ENCODE measurements at places on chromosomes 11 and 22.

- DNase-seq: peak; percentile 78
These were observed 999 bp downstream of the TSKU start for GRCh38 chr11:76783896-76784813.

- no peak for DNase-seq
These were observed 35.1 kb upstream of the LRRC10B start for GRCh38 chr11:61473370-61474012.

DNA sequence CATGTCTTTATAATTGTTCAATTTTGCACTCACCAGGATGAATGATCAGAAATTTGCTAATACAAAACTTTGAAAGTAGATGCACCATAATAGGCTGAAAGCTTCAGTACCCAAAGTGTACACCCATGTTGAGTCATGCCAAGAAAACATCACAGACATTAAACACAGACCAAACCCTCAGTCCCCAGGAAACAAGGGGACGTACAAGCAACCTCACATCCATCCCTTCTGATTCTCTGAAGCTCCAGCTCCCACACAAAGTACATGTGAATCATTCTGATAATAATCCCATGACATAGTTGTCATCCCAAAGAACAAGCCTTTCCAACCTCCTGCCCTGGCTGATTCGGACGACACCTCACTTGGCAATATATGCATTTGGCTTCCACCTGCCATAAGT lies 183.8 kb downstream of the SNX19 start:
- no peak for DNase-seq

DNA sequence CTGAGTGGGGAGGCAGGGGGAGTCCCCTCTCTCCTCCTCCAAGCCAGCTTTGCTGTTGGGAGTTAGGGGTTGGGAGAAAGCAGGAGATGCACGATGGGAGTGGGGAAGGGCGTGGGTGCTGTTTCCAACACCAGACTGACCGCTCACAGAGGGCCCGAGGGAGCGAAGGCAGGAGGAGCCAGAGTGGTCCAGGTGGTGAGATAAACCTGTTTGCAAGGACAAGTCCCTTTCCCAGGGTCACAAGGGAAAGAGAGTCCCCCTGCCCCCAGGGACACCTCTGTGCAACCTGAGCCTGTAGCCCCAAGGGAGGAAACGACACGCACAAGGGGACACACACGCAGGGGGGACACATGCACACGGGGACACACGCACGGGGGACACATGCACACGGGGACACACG lies 42.2 kb downstream of the WNT11 start:
- DNase-seq: no peak

DNA sequence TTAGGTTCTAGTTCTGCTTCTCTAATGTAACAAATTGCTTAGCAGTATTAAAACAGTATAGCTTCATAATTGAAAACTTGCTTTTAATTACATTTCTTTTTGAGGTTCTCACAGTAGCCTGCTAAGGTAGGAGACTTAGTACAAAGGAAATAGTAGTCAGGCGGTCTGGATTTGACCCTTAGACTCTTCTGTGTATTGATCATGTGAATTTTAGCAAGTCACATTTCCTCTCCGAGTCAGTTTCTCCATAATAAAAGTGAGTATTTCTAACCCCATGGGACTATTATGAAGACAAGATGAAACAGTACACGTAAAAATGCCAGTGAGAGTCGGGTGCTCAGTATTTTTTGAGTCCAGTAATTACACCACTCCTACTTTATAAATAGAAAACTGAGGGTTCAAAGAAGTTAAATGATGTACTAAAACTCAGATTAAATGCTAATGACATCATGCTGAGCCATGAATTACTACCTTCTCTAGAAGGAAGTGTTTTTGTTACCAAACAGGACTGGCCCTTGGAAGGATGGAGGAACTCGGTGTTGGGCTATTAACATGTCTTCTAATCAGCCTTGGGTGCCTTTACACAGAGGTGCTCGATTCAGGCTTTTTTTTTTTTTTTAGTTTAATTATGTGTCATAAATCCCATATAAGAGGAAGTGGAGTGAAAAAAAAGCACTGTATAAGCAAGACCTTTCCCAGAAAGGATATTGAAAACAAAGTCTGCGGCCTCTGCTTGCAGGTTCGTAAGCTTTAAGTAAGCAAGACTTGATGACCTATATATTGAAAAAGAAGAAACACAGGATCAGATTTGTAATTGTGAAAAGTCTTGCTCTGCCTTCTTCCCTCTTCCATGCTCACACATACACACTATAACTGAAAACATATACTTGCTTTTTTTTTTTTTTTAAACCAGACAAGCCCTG lies 109.0 kb downstream of the EMSY start:
- DNase-seq: no peak

DNA sequence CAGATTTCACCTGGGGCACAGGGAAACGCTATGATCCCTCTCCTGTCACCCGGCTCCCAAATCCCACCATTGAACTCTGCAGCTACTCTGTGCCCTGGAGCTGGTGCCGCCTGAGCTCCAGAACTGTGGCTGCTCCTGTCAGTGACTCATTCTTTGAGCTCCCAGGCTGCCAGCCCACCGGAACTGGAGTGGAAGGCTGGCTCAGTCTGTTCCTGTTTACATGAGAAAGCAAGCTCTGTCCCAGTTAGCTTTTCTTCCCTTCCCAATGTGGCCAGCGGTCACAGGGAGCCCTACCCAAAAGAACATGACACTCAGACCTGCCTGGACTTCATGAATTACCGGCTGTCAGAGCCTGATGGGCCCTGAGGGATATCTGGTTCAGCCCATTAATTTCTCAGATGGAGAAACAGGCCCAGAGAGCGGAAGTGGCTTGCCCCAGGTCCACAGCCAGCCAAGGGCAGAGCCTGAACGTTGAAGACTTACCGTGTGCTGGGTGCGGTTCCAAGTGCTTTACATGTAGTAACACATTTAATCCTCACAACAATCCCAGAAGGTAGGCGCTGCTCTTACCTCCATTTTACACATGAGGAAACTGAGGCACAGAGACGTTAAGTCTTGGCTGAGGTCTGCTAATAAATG lies 23.8 kb upstream of the IGSF22 start:
- DNase-seq: peak; percentile 68

DNA sequence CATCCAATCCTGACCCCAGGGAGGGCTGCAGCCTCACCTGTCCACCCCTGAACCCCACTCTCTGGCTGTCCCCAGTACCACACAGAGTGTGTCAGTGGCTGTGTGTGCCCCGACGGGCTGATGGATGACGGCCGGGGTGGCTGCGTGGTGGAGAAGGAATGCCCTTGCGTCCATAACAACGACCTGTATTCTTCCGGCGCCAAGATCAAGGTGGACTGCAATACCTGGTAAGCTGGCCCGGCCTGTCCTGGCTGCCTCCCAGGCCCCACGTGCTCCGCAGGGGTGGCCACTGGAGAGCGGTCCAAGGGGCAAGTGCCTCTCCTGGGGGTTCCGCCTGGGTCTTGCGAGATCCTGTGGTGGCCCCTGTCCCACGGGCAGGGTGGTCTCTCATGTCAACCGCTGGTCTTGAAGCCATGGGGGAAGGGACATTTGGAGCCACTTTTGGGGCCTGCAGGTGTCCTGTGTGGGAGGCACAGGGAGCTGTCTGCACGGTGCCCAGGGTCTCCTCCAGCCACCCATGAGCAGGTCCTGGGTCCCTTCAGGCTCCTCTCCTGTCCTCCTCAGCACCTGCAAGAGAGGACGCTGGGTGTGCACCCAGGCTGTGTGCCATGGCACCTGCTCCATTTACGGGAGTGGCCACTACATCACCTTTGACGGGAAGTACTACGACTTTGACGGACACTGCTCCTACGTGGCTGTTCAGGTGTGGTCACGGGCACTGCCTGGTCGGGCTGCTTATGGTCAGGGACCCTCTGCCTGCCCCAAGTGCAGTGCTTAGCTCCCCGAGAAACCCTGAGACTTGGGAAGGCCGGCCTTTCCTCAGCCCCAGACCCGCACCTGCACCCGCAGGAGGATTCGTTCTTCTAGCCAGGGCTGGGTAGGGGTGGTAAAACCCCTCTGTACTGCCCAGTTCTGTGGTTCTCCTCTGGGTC lies 11.8 kb downstream of the MUC2 start:
- DNase-seq: no peak

- no peak for DNase-seq
These were observed 69.5 kb upstream of the NUP50 start for GRCh38 chr22:45094081-45094720.

DNA sequence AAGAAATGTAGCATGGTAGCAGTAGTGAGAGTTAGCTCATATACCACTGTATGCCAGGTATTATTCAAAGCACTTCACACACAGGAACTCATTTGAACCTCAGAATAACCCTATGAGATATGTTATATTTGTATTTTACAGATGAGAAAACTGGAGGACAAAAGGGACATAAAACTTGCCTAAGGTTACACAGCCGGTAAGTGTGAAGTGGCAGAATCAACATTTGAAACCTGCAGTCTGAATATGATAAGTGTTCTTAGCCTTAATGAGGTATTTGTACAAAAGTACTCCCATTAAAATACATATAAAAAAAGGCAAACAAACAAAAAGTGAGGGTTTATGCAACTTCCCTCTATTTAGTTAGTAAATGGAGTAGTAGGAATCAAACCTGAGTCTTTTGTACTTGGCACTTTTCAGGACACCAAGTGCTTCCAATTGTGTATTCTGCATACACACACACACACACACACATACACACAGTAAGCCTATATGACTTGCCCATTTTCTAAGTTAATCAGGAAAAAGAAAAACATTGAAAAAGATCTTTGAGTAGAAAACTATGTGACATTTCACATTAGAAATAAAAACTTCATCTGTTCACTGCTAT lies 223.9 kb upstream of the FOLH1 start:
- no peak for DNase-seq

- no peak for DNase-seq
These were observed 42.9 kb downstream of the MRTFA start for GRCh38 chr22:40593460-40594273.

- DNase-seq: no peak
These were observed 33.4 kb upstream of the SORL1 start for GRCh38 chr11:121418625-121419114.

- no peak for DNase-seq
These were observed 38.4 kb upstream of the A4GALT start for GRCh38 chr22:42758931-42759629.
